ENCODE measurements at places on chromosomes 4 and X.

GRCh38 chrX:26925088-26925487, 538.1 kb downstream of the PPP4R3C start:
- DNase-seq: no peak

- no peak for DNase-seq
Observed at GRCh38 chrX:22999696-23000223, at the start of gene DDX53. Gene DDX53 (plus strand): TSS chrX:22999960. CDS start chrX:23000058, 98 bp downstream.

GRCh38 chr4:86587381-86588140, 6.6 kb upstream of the PTPN13 start:
- no peak for DNase-seq

GRCh38 chr4:169418846-169419245, 148.1 kb upstream of the SH3RF1 start:
- no peak for DNase-seq
